ENCODE measurements at places on chromosomes 3 and 15.

GRCh38 chr3:172279191-172279640, 169.0 kb downstream of the GHSR start:
- no peak for DNase-seq

- peak; percentile 19 for DNase-seq
Observed at GRCh38 chr3:106208251-106208650, 339.4 kb upstream of the CBLB start.

DNA sequence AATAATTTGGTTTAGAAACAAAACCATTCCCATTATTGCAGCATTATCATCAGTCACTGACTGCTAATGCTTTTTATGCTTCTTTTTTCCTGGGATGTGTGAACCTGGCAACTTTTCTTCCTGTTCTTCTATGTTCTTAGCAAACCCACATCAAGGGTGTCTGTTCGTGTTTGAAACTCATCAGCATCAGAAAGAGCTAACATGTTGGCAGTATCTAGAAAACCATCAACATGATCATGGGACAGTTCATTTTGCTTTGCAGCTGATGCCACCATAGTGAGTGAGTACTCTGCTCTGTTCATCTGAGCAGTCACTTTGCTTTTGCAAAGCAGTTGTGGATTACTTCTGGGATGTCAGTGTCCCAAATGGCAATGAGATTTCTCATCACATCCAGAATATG, 5.9 kb downstream of the DPH3 start:
- DNase-seq: no peak

GRCh38 chr15:70343961-70344621, 246.4 kb upstream of the TLE3 start:
- no peak for DNase-seq
